Activated CD8-positive, alpha-beta memory T cell treated with anti-CD3 and anti-CD28 coated beads for 24 hours (primary cell): ENCODE measurements at places on chromosomes 11 and 22.

DNA sequence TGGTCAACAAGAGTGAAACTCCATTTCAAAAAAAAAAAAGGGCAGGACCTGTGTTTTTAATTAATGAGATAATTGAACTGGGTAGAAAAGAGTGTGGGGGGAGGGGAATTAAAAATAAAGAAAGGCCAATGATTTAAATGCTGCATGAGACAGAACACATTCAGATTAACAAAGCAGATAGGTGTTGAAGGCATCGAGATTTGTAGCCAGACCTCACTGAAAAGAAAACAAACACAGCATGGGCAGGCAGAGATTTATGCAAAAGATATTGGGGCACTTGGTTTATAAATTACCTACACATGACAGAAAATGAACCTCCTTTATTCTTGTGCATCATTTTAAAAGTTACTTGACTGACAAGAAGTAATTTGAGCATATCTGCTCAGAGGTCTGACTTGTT, 354.0 kb upstream of the API5 start:
- DNase-seq = no peak

DNA sequence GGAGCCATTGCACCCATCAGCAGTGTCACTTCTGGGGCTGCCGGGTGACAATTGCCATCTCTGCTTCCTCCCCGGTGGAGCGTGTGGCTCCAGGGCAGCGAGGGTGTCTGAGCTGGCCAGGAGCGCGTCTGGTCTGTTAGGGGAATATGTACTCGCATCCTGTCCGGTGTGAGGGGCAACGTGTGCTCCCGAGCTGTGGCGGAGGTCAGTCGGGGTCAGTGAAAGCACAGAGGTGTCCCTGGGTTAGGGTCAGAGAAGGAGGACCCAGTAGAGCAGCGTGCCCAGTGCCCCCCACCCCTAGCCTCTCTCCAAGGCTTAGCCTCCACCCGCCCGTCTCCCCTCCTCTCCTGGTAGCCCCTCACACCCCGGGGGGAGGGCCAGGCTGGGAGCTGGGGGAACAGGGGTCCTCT, 1.5 kb downstream of the CLCF1 start:
- DNase-seq = no peak

- no peak for DNase-seq
These were observed 53.4 kb downstream of the SLC1A2 start for GRCh38 chr11:35365961-35366360.

GRCh38 chr11:123170929-123171328, 24.1 kb downstream of the CLMP start:
- DNase-seq = no peak

DNA sequence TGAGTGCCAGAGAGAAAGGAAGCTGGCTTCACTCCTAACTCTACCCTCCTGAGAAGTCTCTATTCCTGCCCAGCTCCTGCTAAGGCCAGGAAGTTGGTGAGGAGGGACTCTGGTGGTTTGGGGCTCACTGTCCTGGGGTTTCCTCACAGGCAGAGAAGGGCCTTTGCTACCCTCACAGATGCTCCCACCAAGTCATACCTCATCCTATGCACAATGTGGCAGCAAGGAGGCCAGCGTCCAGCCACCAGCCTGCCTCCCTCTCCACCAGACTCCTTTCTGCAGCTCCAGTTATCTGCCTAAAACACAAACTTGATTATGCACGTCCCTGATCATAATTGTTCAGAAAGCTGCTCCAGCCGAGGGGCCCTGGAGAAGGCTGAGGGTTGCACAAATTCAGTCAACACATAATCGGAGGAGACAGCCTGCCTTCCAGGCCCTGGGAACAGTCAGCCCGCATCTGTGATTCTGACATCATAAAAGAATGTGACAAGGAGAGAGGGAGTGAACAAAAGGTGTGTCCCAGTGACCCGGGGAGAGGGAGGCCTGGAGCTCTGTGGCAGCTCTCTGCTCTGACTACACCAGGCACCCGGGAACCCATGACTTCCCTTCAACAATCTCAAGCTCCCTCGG, 28.8 kb downstream of the DKK3 start:
- peak; percentile 42 for DNase-seq

GRCh38 chr11:41334007-41334933, 125.2 kb downstream of the LRRC4C start:
- no peak for DNase-seq

GRCh38 chr11:122139595-122139866, 23.5 kb upstream of the BLID start:
- DNase-seq = no peak

DNA sequence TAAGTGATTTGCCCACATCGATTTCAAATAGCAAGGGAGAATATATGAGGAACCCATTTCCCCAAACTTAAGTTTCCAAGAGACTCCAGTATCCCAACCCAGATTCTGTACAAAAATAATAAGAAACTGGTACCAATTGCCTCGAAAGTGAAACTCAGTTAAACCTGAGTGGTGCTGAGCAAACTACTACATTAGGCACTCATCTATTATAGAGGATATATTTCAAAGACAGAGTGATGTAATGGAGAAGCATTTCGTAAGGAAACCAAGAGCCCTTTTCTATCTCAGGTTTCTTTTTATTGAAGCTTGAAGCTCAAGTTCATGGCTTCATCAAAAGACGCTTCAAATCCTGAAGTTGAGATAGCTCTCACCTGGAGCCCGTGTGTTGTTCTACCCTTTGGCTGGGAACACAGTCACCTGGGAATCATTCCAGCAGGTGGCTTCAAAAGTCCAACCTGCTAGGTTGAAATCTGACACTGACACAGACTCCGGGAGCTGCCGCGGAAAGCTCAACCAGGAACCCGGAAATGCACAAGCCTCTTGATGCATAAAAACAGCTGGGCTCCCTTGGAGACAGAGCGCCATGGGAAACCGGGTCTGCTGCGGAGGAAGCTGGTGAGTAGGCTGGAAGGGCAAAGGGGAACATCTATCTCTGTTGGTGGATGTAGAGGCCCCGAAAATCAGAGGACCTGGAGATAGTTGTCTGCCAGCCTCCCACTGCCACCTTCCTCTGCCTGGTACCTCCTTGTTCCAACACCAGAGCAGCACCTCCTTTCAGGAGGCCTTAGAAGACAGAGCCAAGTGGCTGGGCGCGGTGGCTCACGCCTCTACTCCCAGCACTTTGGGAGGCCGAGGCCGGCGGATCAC, at the start of gene C11orf52:
C11orf52 (plus strand) TSS at position 524 of the 867 bp plus-strand sequence; CDS start at position 584, 60 bp downstream.
- no peak for DNase-seq

GRCh38 chr11:17915500-17916143, 97.2 kb downstream of the SERGEF start:
- DNase-seq = no peak

GRCh38 chr11:14413307-14414069, 54.5 kb upstream of the RRAS2 start:
- no peak for DNase-seq

DNA sequence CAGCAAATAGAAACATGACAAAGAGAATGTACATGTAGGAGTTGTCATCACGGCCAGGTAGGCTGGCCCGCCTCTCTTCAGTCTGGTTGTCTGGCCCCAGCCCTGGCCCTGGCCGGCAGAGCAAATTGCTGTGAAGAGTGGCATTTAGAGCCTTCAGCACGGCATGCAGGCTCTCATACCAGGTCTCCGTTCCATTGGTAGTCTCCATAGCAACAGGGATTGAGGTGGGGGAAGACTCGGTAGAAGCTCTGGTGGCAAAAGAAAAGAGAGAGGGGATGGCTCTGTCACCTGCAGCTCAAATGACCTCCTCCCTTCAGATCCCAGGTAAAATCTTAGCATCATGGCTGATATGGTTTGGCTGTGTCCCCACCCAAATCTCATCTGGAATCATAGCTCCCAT, 10.0 kb downstream of the KCNE3 start:
- no peak for DNase-seq

DNA sequence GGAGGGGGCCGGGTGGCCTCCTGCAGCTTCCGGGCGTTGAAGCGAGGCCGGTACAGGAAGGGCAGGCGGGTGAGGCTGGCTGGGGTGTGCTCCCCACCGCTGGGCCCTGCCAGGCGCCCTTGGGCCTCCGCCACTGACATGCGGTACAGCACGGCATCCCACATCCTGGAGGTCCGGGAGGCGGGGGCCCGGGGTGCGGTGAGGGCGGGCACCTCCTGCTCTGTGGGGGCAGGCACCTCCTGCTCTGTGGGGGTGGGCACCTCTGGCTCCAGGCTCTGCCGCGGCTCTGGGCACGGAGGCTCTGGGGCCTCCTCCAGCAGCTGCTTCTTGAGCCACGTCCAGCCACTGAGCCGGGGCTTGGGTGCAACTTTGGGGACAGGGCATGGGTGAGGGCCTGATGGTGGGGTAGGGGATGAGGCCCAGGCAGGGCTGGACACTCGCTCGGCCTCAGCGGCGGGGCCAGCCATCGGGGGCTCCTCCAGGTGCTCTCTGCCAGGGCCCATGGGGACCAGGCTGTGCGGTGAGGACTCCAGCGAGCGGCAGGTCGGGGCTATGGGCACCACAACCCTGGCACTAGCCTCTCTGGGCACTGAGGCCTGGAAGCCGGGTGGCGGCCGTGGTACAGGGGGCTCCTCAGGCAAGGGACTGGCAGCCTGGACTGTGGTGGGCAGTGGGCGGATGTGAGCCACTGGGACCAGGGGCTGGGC, 2.3 kb downstream of the PRR33 start:
- peak; percentile 88 for DNase-seq

DNA sequence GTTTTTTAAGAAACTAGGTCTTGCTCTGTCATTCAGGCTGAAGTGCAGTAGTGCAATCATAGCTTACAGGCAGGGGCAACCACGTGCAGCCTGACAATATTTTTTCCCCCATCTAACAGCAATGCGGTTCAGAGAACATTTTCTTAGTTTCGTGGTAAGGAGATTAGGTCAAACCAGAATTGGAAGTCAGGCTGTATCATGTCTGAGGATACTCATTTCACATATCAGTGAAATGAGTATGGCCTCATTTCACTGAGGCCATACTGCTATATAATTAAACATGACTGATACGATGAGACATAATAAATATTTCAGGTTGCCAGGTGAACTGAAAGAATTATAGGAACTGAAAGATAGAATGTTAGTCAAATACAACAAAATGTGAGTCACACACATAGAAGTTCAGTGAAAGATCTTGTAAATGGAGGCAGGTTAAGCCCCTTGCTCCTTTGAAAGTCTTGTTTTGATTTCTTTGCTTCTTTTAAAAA, 32.5 kb upstream of the IZUMO1R start:
- DNase-seq = no peak

DNA sequence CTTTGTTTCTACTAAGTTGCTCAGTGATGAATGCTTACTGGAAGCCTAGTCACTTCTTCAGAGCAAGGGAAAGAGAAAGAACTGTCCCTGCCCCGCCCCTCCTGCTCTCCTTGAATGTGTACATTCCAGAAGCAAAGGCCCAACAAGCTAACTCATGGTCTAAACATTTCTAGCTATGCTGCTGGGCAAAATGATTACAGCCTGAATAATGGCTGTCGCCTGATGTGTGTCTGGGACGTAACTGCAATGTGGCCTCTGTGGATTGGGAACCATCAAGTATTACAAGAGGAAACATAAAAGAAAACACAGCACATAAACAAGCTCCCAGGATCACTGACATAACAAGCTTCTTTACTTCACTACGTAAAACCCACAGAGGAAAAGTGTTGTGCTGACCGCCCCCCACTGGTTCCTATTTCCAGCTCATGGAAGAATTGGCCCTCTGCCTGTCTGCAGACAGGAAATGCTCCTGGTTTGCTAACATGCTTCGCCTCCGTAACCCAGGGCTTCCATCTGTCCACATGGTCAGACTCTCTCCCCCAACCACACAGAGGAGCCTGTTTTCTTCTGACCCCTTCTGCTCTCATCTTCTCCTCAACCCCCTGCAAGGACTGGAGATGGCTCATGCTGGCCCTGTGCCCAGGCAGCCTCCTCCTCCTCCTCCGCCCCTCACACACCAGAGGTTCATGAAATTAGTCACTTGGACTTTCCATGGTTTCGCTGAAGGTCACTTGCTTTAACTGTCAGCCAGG, 187.2 kb downstream of the MAML2 start:
- DNase-seq = peak; percentile 83

DNA sequence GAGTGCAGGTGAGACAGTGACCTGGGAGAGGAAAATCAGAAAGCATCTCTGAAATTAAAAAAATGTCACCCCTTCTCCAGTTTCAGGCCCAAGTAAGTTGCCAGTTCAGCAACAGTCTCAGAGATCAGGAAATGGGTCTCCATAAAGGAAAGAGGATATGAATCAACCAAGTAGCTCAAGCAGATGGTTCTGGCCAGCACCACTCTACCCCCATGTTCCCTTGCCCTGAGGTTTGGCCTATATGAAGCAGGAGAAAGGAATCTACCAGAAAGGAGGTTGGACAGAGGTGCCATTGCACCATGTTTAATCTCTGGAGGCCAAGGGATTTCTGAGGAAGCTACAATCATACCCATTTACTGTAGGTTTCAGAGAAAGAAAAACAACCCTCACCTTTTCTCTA, 7.7 kb downstream of the FZD4 start:
- DNase-seq = no peak

- DNase-seq = no peak
These were observed 90.7 kb downstream of the FAM76B start for GRCh38 chr11:95698676-95699557.
